Pancreas (tissue), 10 donors: ENCODE measurements at places on chromosomes 4 and X. TPM values are rescaled to one million over a fixed set of nuclear protein-coding genes. Genes with fewer than 3 reads are reported as not detected.

ZGRF1 gene
- 1.5 TPM for total RNA-seq

DNA sequence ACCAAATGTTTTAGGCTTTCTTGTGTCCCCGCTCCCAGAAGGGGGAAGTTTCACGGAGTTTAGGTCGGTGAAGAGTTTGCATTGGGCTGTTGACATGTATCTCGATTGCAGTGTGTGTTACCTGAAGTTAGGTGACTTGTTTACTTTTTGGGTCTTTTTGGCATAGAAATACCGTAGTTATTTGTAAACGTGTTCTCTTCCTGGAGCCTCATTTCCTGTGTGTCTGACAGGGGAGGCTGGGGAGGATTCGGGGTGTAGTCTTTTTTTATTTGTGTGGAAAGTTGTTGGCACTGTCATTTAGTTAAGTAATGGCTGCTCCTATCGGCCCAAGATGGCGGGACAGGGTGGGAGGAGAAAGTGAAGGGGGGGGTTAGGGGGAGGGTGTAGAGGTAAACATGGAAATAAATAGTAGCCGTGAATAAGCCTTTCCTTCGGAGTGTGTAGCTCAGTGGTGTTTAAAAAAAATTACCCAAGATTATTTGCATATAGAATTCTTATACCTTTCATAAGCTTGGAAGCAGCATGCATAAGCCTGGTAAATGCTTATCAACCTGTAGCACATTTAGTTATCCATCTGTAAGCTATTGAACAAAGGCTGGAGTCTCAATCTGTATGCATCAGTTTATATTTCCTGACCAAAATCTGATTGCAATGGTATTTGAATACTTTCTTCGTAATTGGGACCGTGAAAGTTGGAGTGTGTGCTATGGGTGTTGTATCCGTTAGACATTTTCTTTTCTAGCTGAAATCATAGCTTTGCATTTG is 1.6 kb downstream of the KDM6A start:
- no peaks in the 10 kb centered on the region for H3K4me1 ChIP-seq
- H3K27ac ChIP-seq: peak overlapping the region; percentile 96
- H3K27me3 ChIP-seq: no peaks in the 10 kb centered on the region
- no peaks in the 10 kb centered on the region for H3K36me3 ChIP-seq
- peak overlapping the region; percentile 93 for H3K4me3 ChIP-seq

DNA sequence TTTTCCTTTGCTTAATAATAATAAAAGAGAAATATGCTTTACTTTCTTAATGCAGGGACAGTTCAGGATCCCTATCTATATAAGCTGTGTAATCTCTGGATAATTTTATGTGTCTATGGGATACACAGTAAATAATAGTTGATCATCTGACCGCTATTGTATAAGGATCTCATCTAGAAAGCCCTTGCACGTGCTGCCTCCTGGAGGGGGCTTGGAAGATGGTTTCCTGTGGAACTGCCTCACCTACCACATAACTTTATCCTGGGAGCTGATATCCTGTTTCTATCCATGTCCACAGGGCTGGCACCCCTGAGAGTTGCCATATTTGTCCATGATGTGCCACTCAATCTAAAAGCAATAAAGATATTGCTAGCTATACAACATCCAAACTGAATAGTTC is 139.3 kb upstream of the FRMPD4 start:
- DNase-seq: no peak
- no peaks in the 10 kb centered on the region for H3K36me3 ChIP-seq
- H3K27me3 ChIP-seq: peaks cover 10% of the 10 kb centered on the region
- no peak overlapping the region for H3K27ac ChIP-seq
- H3K4me1 ChIP-seq: no peaks in the 10 kb centered on the region

DNA sequence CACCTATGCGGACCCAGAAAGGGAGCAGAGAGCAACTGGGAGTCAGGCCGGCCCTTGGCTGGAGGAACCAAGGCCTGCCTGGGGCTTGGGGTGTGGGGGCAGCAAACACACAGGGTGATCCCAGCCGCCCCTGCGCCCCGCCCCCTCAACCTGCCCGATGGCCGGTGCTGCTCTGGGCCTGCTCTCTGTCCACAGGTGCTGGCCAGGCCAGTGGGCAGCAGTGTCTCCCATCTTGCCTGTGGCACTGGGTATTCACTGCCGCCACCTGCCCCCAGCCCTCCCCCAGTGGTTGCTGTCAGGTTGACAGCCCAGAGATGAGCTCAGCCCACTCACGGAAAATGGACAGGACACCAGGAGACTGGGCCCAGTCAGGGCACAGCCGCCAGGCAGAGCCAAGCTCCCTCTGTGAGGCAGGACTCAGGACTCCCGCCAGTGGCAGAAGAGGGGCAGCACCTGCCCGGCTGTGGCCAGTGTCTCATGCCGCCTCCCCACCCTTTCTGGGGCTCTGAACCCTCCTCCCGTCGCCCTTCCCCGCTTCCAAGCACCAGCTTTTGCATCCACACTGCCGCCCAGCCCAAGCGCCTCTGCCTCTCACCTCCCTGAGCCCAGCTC is 4.7 kb downstream of the NKX1-1 start:
- H3K4me1 ChIP-seq: no peaks in the 10 kb centered on the region
- H3K36me3 ChIP-seq: no peaks in the 10 kb centered on the region

DCLK2 gene
- 3.7 TPM for total RNA-seq

CXCL13 gene
- not detected for total RNA-seq

HSD17B10 gene
- 38.0 TPM for total RNA-seq

GABRB1 gene
- not detected for total RNA-seq

- no peaks in the 10 kb centered on the region for H3K4me1 ChIP-seq
- no peaks in the 10 kb centered on the region for H3K36me3 ChIP-seq
- DNase-seq: no peak
- H3K27me3 ChIP-seq: no peaks in the 10 kb centered on the region
- H3K27ac ChIP-seq: no peak overlapping the region
These were observed 291.7 kb upstream of the UGT8 start for GRCh38 chr4:114306946-114307345.
